ENCODE measurements at places on chromosomes 7 and 10.

GRCh38 chr7:42930889-42931288, 1.1 kb downstream of the PSMA2 start:
- DNase-seq = no peak

GRCh38 chr10:1893941-1894340, 156.6 kb upstream of the ADARB2 start:
- DNase-seq = no peak

DNA sequence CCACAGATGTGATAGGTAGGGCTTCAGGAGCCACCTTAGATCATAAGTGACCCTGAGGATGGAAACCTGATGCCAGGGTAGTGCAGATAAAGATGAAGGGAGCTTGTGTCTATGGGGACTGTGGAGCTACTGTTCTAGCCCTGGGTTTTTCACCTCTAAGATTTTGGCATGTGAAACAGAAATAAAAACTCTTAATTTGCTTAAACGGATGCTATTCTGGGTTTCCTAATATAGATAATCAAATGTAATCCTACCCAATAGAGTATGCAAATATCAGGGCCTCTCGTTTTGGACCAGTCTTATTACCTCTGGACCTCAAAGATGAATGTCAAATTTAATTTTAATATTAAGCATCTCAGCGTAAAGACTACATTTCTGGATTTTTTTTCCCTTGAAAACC, 49.3 kb downstream of the ABCB4 start:
- DNase-seq = no peak

- DNase-seq = no peak
Observed at GRCh38 chr10:94172332-94172731, 178.6 kb downstream of the PLCE1 start.

- no peak for DNase-seq
Observed at GRCh38 chr10:121609426-121610380, 11.5 kb upstream of the FGFR2 start.

- DNase-seq = no peak
Observed at GRCh38 chr10:10520491-10521385, 496.9 kb upstream of the CELF2 start.

DNA sequence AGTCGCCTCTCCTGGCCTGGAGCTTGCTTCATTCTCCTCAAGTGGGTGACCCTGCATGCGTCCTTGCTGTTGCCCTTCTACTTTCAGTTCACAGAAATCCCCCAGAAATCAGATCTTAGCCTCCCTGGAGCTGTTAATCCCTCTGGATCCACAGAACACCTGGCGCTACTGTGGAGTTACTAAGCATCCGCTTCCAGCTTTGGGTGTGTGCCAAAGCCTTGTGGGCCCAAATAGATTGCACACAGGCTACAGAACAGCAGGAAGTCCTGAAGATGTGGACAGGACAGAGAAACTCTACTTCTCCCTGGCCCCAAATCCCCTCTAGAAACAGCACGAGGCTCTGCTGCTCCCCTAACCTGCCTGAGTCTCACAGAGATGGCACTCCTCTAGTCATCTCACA, 36.6 kb upstream of the PDLIM1 start:
- peak; percentile 61 for DNase-seq

- DNase-seq = no peak
Observed at GRCh38 chr7:154967401-154967955, 35.4 kb downstream of the PAXIP1 start.

DNA sequence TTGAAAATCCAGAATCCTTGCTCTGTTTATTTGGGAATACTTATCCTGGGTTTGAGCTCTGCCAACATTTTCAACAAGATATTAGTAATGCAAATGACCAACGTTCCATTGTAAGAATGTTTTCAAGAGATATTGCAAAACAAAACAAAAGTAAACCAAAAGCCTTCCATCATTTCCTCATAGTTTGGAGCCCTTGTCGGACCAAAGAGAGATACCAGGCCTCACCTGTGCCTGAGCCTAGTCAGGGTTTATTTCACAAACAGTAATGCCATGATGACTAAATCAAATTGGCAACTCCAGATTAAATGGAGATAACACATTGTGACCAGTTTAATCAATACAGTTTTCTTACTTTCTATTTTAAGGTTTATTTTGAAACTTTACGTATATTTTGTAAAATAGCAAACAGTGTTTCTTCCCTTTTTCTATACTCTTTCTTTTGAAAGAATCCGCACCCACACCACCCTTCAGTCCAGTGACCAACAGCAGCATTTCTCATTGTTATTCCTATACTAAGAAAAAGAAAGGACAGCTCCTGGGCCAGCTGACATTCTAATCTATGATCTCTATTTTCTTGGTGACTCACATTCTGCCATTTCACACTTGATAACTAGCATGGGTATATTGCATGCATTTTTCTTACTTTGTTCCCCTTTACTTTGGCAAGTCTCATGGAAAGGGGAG, 168.5 kb upstream of the MEOX2 start:
- DNase-seq = peak; percentile 56

DNA sequence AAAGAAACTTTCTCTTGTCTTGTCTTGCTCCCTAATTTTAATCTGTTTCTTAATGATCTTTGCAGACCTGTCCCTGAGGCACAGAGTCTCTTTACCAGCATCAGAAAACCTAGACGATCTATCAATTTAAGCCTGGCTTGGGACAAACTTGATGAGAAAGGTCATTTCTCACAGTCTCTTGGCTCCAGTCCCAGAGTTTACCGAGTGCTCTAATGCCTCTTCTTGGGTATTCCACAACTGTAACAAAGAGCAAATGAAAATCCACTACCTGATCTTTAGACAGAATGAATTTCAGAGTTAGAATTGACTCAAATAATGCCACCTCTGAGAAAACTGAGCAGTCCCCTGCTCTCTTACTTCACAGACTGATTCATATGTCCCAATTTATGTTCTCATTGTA, 106.4 kb upstream of the DNAJB12 start:
- no peak for DNase-seq

DNA sequence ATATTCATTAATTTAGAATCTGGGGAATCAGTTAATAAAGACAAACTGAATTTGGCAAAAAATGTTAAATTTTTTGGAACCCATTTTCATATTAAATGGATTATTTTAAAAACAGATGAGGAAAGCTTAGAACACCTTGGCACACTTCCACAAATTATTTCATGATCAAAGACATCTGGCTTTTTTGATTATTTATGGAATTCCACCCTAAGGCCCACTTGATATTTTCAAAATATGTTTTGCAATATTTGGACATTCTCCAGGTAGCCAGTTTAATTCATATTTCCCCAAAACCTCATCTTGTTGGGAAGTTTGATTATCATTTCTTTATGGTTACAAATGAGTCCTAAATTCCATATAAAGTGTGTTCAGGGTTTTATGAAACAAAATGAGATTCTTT, 129.9 kb downstream of the DOCK4 start:
- no peak for DNase-seq

DNA sequence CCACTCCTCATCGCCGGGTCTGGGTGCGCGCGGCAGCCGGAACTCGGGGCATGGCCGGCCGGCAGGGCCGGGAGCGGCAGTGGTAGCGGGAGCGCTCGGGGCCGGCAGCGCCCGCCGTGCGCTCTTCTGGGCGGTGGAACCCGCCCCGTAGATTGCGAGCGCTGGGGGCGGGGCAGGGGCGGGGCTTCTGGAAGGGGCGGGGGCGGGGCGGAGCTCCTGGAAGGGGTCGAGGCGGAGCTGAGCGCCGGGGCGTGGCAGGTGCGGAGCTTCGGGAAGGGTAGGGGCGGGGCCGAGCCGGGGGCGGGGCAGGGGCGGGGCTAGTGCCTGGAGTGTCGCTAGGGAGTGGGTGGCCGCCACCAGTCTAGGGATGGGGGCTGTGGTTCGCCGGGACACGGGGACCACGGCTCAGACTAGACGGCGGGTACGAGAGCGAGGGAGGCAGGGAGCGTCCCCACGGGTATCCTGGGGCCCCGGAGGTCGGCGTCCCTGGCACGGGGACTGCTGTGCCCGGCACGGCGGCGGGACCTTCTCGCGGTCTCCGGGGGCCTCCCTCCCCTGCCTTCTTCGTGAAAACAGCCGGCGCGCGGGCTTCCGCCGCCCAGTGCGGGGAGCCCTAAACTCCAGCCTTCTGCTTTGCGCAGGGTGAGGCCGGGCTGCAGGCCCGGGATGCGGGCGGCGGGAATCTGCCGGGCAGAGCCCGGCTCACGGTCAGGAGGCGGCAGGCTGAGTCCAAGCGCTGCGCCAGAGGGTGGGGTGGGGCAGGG, at the start of gene STK32C:
STK32C (minus strand) TSS at position 128 of the 764 bp plus-strand sequence; CDS start at position 11, 117 bp downstream.
- peak; percentile 84 for DNase-seq

DNA sequence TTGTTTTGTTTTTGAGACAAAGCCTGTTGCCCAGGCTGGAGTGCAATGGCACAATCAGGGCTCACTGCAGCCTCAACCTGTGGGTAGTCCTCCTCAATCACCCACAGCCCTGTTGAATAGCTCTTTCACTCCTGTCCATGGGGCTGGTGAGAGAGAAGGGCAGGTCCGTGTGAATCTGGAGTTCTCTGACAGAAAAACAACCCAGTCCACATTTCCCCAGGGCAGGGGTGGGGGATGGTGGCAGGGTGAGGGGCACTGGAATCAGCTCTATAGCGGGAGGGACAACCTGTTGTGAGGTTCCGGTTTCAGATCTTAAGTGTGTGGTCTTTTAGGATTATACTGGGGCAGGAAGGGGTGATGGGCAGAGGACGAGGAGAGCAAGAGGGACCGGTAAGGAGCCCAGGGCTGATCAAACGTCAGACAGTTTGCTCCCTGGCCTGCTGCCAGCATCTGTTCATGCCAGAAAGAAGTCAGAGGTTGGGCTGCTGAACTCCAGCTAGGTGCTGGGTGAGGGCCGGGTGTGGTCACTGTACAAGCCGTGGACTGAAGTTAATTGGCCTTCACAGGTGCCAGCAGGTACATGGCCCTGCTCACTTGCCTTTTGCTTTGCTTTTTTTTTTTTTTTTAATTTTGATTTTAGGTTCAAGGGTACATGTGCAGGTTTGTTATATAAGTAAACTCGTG, 33.2 kb upstream of the MKRN1 start:
- no peak for DNase-seq

- DNase-seq = no peak
Observed at GRCh38 chr10:92929896-92930295, 81.6 kb downstream of the EXOC6 start.

GRCh38 chr10:92848037-92848440, 281 bp upstream of the EXOC6 start:
- no peak for DNase-seq

GRCh38 chr10:32318476-32318896, 28.5 kb downstream of the EPC1 start:
- DNase-seq = peak; percentile 42

DNA sequence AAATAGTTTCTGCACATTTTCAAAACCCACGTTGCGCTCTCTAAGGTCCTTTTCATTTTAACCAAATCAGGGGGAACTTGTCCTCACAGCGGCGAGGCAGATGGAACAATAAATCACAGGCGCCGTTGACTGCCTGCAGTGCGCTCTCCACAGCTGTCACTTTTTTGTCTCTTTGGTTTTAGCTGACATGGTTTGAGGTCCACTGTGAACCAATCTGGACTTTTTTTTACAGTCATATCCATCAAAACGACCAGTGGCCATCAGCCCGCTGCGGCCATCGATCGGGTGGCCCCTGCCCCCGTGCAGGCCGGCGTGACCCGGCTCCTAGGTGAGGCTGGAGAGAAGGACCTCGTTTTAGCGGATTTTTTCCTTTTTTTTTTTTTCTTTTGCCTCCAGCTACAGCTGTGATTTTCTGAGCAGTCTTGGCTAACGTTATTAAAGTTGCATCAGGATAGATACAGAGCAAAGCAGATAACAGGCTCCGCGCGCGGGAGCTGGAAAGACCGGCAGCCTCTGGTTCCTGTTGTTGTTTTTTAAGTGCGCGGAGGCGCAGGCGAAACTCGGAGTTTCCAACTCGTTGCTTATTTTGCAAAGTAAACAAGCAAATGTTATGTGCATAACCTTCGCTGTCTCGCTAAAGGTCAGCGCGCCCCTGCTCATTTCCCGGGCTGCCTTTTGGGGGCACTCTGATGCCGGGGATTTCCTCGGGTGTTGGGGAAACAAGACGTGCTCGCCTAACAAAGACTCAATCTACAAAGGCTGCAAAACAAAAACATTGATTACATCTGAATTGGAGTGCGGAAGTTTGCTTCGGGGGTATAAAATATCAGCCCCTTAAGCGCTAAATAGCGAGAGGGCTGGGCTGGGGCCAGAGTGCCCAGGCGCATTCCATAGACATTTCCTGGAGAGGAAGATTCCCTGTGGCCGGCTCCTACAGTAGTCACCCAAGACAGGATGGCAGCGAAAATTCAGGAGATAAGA, 414.8 kb upstream of the MKI67 start:
- DNase-seq = no peak

GRCh38 chr10:46293832-46294640, 7.2 kb downstream of the ANTXRL start:
- no peak for DNase-seq

DNA sequence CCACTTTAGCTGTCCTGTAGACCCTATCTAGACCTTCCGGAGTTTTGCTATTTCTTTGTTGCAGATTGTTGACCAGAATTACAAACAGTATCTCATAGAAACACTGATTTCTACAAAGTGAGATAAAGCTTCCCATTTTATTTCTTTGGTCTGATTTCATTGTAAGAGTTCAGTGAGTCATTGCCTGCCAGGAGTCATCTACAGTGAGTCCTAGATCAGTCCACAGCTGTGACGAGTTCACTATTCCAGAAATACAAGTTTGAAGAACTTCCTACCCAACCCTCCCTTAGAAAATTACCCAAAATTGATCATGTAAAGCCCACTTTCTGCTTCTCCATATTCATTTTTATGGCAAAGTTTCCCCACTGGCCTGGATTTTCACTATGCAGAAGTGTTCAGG, 905.5 kb downstream of the CNTNAP2 start:
- peak; percentile 11 for DNase-seq

DNA sequence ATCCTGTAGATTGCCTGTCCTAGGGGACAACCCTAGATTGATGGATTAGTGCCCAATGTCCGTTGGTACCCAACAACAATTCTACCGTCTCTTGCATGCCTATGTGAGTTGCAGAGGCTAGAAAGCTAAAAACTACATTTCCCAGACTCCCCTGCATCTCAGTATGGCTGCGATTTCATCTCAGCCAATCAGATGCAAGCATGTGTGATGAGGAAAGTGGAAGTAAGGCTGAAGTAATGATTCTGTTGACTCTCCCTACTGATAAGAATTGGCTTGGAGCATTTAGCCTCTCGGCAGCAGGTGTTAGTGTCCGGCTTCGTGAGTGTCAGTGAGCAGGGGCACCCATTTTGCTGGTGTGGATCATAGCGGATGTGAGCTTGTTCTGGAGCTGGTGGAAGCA, 171.9 kb downstream of the FGFR2 start:
- DNase-seq = no peak

- no peak for DNase-seq
Observed at GRCh38 chr7:32502728-32503127, 7.4 kb downstream of the AVL9 start.

Data from LHCN-M2 (cell line).